Vagina (tissue), 2 donors: ENCODE measurements at places on chromosomes 3 and 15.

GRCh38 chr15:60508442-60508841 is 29.5 kb upstream of the ICE2 start:
- no peak for DNase-seq

- no peak for DNase-seq
Observed at GRCh38 chr15:60733196-60733595, 254.3 kb upstream of the ICE2 start.

DNA sequence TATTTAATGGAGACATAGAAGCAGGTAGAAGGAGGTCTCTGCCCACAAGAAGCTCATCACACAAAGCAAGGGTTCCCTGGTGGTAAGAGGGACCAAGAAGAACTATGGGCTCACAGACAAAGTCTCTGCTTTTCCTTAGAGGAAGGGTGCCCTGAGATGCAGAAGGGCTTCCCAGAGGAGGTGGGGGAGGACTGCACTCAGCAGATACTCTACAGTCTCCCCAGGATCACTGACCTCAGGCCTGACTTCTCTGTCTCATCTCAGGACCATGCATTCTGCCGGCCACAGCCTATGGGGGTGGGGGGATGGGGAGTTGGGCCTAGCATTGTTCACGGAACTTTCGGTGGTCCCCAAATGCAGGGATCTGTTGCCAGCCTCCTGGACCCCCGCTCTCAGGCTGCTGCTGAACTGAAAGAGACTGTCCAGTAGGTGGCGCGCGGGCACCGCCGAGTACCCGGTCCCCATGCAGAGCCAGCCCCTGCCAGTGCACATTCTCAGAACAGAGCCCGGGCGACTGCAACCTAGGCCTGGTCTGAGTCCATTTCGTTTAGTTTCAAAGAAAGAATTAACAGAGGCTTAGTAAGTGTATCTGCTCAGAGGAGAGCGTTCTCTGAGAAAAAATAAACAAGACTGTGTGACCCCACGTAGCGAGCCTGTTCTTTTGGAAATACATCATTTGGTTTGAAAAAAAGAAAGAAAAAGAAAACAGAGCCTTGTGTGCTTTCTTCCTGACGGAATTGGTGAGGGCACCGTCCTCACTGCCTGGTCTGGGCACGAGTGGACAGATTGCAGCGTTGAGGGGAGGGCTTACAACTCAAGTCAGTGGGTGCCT is 74.1 kb downstream of the LRTM1 start:
- DNase-seq = no peak

DNA sequence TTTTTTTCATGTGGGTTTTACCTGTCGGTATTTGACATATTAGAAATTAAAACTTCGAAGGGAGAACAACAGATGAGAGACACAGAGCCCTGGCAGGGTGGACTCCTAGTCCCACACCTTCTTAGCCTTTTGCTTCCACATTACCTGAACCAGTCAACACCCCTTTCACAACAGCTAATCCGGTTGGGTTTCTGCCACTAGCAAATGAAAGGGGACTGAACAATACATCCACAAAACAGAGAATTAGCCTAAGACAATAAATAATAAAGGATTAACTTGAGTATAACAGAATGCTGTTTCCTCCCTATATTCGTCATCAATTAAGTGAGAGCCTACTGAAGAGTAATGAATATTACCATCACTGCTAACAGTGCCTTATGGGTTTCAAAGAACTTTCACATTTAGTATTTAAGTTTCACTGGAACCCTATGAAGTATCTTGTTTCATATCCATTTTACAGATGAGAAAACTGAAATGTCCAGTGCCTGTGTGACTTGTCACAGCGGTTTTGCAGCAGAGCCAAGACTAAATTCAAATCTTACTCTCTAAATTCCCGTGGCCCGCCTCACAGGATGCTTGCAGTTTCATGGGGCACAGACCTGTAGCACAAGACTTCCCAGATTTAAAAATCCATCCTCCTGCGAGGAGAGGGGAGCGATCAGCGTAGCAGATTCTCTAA is 1.0 kb upstream of the RAB8B start:
- no peak for DNase-seq

DNA sequence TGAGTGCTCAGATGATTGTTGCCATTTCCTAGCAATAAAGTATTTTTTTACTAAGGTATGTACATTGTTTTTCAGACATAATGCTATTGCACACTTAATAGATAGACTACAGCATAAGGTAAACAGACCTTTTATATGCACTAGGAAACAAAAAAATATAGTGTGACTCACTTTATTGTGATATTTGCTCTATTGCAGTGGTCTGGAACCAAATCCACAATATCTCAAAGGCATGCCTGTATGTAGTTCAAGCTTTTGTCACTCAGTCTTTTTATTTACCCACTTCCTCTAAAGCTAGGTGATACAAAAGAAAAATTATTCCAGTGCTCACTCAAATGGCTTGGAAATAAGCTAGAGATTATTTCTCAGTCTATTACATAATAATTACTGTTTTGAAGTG is 209.9 kb upstream of the VEPH1 start:
- no peak for DNase-seq

DNA sequence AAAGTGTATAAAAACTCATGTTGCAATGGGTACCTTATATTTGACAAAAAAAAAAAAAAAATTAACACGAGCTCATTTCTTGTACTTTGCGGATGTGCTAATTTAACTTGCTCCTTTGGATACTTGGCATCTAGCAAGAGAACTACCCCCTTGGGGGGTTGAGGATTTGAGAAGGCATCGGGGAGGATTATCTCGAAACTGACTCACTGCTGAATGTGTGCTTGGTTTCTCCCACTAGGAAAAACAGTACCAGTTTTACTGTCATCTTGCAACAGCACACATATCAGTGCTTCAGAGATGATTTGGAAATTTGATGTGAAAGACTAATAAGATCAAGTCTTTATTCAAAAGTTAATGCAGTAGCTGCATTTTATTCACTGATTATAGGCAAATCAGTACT is 891 bp downstream of the EXOG start:
- no peak for DNase-seq

- DNase-seq = no peak
Observed at GRCh38 chr3:187798126-187798525, 52.9 kb upstream of the BCL6 start.

GRCh38 chr3:148839805-148840204 is 12.2 kb downstream of the CPB1 start:
- DNase-seq = no peak

GRCh38 chr15:65778269-65778668 is 13.8 kb downstream of the DENND4A start:
- DNase-seq = no peak

- DNase-seq = no peak
Observed at GRCh38 chr3:186173224-186173815, 64.4 kb upstream of the ETV5 start.

- no peak for DNase-seq
Observed at GRCh38 chr15:101568309-101568708, 78.8 kb upstream of the PCSK6 start.

GRCh38 chr3:178479446-178479845 is 56.8 kb upstream of the KCNMB2 start:
- DNase-seq = no peak

DNA sequence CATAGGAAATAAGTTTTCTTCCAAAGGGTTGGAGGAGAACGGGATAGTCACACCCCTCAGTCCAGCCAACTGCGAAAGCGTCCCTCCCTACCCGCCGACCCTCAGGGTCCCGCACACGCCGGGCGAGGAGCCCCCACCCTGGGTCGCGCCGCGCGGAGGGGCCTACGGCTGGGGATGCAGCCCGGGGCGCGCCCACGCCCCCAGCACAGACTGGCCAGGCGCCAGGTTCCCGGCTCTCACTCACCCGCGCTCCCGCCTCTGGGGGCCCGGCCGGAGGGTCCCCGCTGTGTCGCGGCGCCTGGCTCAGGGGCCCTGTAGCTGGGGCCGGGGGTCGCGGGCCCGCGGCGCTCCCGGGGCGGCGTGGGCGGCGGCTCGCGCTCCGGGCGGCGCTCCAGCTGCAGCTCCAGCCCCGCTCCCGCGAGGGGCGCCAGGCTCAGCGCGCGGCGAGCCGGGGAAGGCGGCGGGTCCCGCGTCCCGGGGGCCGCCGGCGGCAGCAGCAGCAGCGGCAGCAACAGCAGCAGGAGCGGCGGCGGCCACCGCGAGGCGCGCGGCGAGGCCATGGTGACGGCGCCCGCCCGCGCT is 375 bp downstream of the HEG1 start:
- no peak for DNase-seq

GRCh38 chr15:93235926-93236780 is 147.1 kb upstream of the RGMA start:
- no peak for DNase-seq

GRCh38 chr3:31444220-31445142 is 88.2 kb upstream of the STT3B start:
- no peak for DNase-seq

GRCh38 chr3:191523148-191523547 is 62.2 kb downstream of the PYDC2 start:
- no peak for DNase-seq

- no peak for DNase-seq
Observed at GRCh38 chr15:92813485-92813884, 86.6 kb upstream of the CHD2 start.

- DNase-seq = no peak
Observed at GRCh38 chr3:183448369-183449128, 20.1 kb upstream of the MCF2L2 start.

- no peak for DNase-seq
Observed at GRCh38 chr15:72782274-72783003, 1.1 kb downstream of the ADPGK start.

DNA sequence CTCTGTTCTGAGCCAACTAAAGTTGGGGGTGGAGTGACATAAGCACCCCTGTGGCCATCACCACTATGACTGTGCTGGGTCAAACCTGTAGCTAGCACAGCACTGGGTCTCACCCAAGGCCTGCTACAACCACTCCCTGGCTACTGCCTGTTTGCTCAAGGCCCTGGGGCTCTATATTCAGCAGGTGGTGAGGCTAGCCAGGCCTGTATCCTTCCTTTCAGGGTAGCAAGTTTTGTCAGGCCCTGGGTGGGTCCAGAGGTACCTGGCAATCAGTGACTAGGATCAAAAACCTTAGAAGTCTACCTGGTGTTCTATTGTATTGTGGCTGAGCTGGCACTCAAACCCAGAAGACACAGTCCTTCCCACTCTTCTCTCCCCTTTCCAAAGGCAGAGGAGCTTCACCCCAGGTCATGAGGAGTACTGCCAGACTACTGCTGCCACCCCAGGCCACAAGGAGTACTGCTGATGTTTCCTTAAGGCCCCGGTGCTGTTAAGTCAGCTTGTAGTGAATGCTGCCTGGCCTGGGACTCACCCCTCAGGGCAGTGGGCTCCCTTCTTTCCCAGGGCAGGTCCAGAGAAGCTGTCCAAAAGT is 170.8 kb downstream of the IGSF11 start:
- DNase-seq = no peak

DNA sequence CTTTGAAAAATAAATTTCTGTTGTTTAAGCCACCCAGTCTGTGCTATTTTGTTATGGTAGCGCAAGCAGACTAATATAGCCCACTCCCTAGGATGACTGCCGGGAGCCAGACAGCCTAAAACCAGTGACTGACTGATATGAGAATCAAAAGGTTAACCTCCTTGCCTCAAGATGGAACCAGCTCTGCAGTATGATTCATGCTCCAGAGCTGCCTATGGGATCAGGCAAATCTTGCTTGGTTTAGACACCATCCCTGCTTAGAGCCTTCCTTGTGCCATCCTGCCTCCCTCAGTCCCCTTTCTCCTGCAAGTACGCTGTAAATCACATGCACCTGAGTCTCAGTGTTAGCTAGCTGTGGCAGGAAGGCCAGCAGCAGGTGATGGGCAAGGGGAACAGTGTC is 39.3 kb downstream of the TRANK1 start:
- DNase-seq = peak; percentile 64

DNA sequence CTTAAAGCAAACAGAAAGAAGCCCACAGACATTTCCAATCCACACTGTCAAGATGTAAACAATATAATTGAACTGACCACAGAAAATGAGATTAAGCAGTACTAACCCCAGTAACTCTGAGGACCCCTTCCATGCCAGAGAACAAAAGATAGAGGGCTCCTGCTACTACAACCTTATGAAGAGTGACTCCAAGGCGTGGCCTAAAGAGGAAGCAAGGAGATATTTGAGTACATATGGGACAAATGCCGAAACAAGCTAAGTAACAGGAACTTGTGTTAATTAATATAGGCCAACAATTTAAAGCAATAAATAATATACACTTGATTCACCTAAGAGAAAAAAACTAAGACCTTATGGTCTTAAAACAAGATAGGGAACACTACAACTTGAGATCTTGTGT is 25.0 kb upstream of the VPS39 start:
- no peak for DNase-seq

GRCh38 chr15:52466134-52466701 is 62.5 kb downstream of the MYO5A start:
- no peak for DNase-seq

GRCh38 chr3:193944518-193944884 is 191.4 kb upstream of the HES1 start:
- no peak for DNase-seq

DNA sequence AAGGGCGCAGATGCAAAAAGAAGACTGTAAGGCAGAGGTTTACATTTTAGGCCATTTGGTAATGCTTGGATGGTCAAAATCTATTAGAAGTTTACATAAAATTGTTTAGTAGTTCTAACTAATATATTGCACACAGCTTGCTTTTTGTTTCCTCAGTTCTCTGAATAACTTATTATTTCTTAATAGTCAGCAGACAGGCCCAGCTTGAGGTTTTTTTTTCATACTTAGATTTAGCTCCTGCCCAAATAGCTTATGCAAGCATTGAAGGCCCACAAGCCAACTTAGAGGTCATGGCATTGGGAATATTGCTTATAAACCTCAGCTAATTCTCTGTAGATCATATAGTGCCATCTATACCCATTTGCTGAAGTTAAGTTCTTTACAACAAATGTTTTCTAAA is 172.5 kb downstream of the RAP2B start:
- DNase-seq = no peak

DNA sequence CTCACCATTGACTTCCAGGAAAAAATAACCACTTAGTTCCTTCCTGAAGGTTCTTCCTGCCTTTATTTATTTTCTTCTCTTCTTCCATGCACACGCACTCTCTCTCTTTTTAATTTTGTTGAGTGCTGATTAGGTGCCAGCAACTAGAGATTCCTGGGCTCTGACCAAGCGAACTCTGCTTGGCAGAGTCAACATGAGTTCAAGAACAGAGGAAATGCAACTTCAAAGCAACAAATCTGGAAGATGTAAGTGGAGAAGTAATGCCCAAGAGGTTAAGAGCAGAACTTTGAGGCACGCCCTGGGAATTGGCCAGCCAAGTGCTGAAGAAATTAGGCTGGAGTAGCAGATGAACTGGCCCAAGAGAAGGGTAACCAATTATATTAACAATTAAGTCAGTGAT is 8.5 kb downstream of the ERC2 start:
- DNase-seq = no peak

DNA sequence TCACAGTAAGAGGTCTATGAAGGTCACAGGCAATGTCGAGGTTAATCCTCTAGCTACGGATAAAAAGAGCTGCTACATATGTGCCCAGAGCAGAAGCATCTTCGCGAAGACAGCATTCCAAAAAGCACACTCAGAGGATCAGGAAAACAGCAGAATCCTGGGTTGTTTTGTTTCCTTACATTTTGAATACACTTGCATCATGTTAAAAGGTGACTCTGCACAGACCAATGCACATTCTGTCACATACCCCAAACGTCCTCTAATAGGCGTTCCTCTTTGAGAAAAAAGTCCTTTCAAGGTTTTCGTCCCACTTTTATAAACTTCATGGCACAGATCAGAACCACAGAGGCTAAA is 52.7 kb downstream of the VGLL4 start:
- no peak for DNase-seq

- DNase-seq = no peak
Observed at GRCh38 chr15:41333026-41333562, 413 bp downstream of the NUSAP1 start.

GRCh38 chr15:67862750-67863441 is 23.1 kb upstream of the RNU6-1 start:
- no peak for DNase-seq
